ENCODE measurements at places on chromosomes 2 and 18.

DNA sequence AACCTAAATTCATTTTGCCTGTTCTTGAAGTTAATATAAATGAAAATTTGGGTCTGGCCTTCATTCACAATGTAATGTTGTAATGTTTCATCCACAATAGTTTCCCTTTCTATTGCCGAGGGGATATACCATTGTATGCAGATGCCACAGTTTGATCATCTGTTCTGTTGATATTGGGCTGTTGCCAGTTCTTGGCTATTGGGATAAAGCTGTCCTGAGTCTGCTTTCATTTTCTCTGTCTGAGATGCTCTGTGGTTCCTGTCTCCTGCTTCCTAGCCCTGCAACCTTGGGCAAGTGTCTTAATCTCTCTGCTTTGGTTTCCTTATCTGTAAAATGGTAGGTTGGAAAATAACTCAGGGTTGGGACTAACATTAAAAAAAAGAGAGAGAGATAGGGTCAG, 25.2 kb downstream of the B3GNT2 start:
- peaks cover 7% of the 10 kb centered on the region for H3K4me1 ChIP-seq
- H3K4me3 ChIP-seq = no peak overlapping the region
- H3K27me3 ChIP-seq = no peaks in the 10 kb centered on the region
- no peak for DNase-seq

DNA sequence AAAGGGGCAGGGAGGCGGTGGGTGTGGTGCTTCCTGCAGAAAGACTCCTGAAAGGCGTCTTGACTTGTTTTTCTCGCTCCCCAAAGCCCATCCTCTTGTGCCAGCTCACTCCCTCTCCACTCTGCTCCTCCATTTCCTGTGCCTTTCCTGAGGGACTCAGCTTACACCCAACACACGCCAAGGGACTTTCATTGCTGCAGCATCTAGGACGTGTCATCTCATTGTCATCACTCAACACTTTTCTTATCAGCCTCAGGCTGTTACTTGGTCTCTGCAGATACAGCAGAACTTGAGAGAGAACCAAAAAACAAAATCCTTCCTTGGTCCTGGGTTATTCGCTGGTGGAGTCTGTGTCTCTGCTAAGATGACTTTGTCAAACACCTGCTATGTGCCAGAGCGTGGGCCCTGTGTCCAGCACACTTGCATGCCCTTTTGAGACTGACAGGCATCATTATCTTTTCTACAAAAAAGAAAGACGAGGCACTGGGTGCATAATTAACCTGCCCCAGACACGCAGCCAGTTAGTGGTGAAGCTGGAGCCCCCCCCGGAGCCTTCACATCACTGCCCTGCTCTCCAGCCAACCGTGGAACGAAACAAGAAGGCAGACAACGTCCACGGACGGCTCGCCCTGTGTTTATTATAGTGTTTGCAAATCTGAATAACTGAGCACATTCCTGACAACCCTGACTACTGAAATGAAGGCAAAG, 261.7 kb upstream of the HDAC4 start:
- H3K4me1 ChIP-seq = no peaks in the 10 kb centered on the region
- no peak overlapping the region for H3K27ac ChIP-seq
- no peak overlapping the region for H3K4me3 ChIP-seq
- no peaks in the 10 kb centered on the region for H3K27me3 ChIP-seq

GRCh38 chr2:191802180-191802579, 44.7 kb downstream of the CAVIN2 start:
- H3K4me1 ChIP-seq = no peaks in the 10 kb centered on the region
- no peak for DNase-seq
- H3K4me3 ChIP-seq = no peak overlapping the region
- H3K36me3 ChIP-seq = no peaks in the 10 kb centered on the region
- no peaks in the 10 kb centered on the region for H3K27me3 ChIP-seq

GRCh38 chr18:3329471-3329870, 67.5 kb downstream of the MYL12B start:
- H3K4me3 ChIP-seq = no peak overlapping the region
- H3K36me3 ChIP-seq = no peaks in the 10 kb centered on the region
- H3K4me1 ChIP-seq = peaks cover 24% of the 10 kb centered on the region
- H3K27ac ChIP-seq = peak overlapping the region; percentile 96
- H3K27me3 ChIP-seq = no peaks in the 10 kb centered on the region
- no peak for DNase-seq

GRCh38 chr2:240494194-240494793, 58.8 kb downstream of the GPC1 start:
- H3K4me1 ChIP-seq = no peaks in the 10 kb centered on the region
- H3K4me3 ChIP-seq = no peak overlapping the region
- no peaks in the 10 kb centered on the region for H3K36me3 ChIP-seq
- no peak for DNase-seq
- H3K27ac ChIP-seq = no peak overlapping the region

Measured in trophoblast cell (in vitro differentiated cells and primary cell).